ENCODE measurements at places on chromosomes 11 and 22.

- no peak for DNase-seq
These were observed 77.7 kb downstream of the FEZ1 start for GRCh38 chr11:125418396-125418795.

DNA sequence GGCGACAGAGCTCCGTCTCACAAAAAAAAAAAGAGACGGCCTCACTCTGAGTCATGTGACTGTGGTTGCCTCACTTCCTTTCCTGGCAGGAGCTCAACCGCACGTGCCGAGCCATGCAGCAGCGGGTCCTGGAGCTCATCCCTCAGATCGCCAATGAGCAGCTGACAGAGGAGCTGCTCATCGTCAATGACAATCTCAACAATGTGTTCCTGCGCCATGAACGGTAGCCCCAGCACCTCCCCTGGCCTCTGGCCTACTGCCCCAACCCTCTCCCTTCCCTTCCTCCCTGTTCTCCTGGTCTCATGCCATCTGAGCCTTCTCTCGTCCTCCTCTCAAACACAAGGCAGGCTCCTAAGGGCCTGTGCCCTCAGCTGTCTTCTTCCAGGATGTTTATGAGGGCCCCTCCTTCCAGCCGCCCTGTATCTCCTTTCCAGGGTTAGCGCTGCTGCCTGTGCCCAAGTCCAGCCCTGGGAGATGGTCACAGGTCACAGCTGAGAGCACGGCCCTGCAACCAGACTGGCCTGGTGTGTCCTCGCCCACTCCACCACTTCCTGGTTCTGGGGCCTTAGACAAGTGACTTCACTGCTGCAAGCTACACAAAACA is 30.7 kb downstream of the TOM1 start:
- peak; percentile 59 for DNase-seq

- DNase-seq = no peak
These were observed 469.8 kb upstream of the KIRREL3 start for GRCh38 chr11:127470306-127470884.

- DNase-seq = no peak
These were observed 3.2 kb downstream of the C11orf54 start for GRCh38 chr11:93744669-93745004.

DNA sequence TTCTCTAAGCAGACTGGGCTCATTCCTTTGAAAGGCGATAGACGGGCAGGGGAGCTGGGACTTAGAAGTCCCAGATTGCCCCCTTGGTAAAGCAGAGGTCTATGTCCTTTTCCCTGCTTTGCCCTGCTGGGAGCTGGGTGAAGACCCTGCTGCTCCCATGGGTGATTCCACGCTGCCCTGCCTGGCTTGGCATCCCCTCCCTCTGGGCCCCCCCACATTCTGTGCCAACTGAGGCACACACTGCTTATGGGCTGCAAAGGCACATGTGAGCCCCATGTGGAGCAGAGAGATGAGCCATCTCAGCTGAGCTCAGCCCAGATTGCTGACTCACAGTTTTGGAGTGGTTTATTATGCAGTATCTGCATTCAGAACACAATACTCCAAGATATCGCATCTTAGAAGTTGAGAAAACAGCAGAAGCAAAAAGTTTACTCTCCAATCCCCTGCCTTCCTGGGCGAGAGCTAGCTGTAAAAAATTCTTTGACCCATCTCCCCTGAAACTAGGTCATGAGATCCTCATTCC is 127.2 kb downstream of the ST3GAL4 start:
- no peak for DNase-seq

GRCh38 chr22:31083923-31084810 is 3.0 kb downstream of the SMTN start:
- peak; percentile 43 for DNase-seq
